ENCODE measurements at places on chromosomes 6 and 20.

DNA sequence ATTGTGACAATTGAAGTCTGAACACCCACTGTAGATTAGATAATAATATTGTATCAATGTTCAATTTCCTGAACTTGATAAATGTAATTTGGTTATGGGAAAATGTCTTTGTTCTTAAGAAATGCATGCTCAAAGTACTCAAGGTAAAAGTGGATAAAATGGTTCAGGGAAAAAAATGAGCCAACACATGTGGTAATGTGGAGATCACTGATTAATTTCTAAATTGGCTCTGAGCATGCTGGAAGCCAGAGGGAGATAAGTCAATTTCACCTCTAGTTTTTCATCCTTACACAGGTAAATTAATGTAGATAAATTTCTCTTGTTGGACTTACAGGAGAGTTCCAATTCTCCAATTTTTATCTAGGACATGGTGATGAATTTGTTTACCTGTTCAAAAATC is 8.0 kb upstream of the COMMD7 start:
- DNase-seq, result no peak

DNA sequence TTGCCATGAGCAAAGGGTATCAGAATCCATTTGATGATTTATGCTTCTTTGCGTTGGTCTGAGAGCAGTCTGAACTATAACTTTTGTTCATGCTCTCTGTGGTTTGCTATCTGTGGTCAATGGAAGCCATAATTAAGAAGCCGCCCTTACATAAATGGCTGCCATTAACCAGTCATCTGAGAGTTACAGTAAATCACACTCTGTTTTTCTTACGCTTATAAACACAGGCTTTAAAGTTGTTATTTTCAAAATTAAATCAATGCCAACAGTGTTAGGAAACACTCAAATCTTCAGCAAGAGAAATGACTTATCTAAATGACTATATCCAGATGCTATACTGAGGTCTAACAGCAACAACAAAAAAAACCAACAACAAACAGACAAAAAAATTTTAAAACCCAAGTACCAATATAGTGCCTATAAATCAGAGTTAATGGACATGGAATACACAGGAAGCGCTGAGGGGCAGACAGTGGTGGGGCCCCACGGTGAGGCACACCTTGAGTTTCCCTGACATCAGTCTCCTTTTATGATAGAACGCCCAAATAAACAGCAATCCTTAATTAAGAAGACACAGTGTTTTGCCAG is 108.0 kb upstream of the C6orf118 start:
- DNase-seq, result no peak

DNA sequence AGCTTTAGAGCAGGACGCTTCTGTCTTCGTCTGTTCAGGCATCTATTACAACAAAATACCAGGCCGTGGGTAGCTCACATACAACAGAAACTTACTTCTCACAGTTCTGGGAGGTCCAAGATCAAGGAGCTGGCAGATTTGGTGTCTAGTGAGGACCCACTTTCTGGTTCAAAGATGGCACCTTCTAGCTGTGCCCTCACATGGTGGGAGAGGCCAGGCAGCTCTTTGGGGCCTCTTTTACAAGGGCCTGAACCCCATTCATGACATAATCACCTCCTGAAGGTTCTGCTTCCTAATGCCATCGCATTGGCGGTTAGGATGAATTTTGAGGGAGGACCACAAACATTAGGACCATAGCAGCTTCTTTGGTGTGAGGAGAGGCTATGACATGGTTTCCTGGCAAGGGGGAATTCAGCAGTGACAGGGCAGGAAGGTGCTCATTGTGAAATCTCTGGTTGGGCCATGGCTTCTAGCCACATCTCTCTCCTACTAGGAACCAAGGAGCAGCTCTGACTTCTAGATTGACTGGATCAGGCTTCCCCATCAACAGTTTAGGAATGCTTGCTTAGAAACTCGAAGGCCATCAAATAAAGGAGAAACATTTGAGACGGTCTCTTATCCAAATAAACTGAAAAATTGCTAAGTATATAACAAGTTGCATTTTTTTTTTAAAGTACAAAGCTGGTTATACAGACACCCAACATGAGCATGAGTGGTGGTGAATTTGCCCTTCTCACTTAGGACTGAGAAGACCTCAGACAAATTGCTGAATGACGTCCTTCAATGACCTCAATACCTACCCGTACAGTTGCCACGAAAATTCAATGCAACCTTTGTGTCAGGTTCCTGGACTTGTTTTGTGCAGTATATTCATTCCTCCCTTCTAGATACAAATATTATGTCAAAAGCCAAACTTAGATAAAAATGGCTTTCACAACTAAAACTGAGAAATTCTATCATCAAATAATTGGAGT is 140.7 kb downstream of the ZDHHC14 start:
- no peak for DNase-seq

DNA sequence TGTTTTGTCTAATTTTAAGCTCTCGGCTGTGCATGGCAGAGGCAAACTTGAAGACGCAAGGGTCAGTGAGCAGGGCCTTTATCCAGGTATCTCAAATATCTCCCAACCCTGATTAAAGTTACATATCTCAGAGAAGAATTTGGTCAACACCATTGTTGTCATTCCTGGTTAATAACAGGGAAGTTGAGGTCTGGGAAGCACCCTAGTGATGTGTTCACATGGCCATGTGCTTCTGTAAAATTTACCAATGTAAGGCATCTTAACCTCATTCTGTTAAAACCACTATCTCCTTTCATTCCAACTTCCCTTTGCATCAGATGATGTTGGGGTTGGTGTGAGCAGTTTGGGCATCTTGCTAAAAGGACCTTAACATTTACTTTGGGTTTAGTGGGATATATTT is 4.0 kb upstream of the FAM110A start:
- no peak for DNase-seq

- DNase-seq, result peak; percentile 25
These were observed 67.2 kb upstream of the TBC1D7 start for GRCh38 chr6:13395272-13396237.

DNA sequence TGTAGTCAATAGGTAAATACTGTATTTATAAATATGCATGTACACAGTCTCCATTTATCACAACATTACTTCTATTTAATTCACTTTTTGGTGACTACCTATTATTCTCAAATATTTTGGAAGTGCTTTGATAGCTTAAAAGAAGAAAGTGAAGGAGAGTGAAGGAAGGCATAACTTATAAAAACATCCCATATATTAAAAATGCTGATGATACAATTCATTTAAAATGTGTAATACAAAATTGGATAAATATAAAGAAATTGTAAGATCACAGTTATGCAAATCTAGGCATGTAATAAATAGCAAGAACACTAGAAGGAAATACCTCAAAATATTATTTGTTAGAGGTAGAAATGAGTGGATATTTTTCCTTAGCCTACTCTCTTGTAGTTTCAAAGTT is 111.6 kb upstream of the ADTRP start:
- no peak for DNase-seq

DNA sequence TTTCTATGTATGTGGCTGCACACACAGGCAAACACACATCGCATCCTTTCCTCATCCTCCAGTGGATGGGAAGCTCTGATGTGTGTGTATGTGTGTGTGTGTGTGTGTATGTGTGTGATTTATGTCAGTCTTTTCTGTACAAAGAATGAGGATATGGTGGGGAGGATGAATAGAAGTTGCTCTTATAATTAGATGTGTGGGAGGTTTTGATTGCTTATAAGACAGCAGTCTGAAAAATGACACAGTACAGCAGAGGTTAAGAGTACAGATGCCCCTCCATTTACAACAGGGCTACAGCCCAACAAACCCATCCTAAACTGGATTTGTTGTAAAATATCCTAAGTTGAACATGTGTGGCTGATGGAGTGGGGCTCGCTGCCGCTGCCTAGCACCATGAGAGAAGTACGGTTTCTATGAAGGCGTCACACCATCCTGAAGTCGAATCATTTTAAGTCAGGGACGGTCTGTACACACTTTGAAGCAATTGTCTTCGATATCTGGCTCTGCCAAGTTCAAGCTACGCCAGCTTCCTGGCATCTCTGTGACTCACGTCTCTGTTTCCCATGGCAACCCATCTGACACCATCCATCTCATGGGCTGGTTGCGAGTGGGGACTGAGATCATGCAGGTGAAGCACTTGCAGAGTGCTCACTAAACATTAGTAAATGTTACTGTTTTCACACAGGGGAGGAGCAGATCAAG is 252.6 kb downstream of the MYLK4 start:
- DNase-seq, result peak; percentile 82

DNA sequence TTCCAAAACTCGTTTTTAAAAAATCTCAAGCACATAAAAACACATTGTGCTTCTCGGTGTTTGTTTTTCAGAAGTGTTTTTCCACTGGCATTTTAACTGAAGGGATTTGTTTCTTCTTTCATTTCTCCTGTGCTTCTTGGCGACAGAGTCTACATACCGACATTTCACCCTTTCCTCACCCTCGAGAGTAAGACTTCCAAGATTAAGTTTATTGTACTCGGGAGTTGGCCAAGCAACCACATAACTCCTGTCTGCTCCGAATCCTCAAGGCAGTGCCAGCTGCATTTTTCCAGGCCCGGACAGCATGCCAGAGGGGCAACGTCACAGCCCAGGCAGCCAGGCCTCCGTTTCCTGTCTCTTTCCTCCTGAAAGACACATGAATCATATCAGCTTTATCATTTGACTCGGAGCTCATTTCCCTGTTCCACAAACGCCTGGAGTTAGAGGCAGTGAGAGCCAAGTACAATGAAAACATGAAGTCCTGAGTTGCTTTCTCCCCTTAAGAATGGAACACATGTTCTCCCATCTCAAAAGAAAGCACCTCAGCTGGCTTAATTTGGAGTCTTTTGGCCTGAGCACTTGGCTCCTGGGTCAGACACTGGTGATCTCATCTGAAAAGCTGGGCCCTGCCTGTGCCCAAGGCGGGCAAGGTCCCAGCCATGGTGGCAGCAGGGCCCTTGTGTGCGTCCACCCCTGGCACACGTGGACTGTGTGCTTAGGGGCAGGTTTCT is 23.2 kb upstream of the FAM50B start:
- no peak for DNase-seq

DNA sequence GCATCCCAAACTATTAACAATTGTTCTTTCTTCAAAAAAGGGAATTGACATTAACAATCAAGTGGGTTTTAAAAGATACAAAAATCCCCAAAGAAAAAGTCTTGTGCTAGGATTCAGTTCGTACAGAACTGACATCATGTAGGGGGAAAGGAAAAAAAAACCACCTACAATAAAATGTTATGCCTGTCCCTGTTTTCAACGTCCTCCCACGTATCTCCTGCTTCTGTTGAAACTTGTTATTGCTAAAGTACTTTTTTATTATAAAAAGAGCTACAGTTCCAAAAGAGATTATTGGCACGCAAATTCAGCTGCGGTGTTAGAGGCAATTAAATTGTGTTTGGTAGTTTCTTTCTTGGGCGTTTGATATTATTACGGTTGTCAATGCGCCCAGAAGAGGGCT is 102.8 kb upstream of the PHACTR1 start:
- DNase-seq, result no peak

DNA sequence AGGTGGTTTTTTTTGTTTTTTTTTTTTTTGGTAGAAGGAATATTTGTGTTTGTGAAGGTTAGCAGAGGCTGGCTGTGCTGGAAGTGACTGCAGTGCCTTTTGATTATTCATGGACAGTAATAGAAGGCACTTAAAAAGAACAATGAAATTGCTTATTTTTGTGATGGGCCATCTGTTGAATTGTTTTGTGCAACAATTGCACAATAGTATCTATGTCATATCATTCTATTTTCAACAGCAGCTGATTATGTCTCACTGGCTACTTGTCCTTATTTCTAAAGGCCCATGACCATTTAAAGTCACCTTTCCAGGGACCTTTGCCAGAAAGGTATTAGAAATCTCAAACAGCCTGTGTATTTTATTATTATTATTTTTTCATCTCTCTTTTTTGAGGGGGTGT is 70.6 kb downstream of the AFG1L start:
- DNase-seq, result no peak

DNA sequence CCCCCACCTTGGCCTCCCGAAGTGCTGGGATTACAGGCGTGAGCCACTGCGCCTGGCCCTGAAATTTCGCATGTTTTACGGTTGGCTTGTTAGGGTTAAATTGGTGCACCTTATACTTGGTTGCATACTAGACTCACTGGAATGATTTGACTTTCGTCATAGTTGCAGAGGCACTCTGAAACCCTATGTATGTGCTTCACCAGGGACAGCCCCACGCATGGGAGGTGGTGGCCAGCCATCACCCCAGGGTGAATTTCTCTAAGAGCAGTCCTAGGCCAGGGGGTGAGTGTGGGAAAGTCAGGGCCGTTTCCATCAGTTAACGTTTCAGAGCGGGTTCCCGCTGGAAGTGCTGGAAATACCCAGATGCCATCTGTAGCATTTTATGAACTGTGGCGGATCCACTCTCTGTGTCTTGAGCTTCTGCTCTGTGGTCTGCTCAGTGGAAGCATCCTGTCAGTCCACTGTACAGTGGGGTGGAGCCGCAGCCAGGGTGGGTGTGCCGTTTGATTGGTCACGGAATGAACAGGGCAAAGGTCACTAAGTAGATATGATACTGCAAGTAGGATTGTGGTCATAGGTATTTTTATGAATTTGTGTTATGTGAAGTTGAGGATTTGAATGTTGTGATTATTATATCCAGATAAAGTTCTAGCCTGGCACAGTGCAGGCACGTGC is 13.2 kb downstream of the DNAJC5 start:
- DNase-seq, result no peak

- no peak for DNase-seq
These were observed 308.9 kb upstream of the MMS22L start for GRCh38 chr6:97591955-97592354.

Data from NCI-H2029 treated with DMSO at 0.1 percent for 48 hours (cell line).